ENCODE measurements at places on chromosomes 2 and 18.

GRCh38 chr2:168090366-168091135 is 156.8 kb downstream of the STK39 start:
- DNase-seq = no peak

DNA sequence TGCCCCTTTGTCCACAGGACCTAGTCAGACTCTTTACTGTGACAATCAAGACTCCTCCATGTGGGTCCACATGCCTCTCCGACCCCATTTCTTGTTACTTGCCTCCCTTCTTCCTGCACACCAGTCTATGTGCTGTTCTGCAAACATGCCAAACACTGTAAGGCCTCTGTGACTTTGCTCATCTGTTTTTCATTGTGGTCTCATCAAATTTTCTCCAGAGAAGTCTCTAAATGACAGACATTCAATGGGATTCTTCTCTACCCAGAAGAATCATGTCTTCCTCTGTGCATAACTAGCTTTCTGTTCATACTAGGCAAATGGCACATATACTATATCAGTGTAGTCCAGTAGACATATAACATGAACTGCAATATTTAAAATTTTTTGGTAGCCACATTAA is 43.0 kb upstream of the KCNE4 start:
- no peak for DNase-seq

DNA sequence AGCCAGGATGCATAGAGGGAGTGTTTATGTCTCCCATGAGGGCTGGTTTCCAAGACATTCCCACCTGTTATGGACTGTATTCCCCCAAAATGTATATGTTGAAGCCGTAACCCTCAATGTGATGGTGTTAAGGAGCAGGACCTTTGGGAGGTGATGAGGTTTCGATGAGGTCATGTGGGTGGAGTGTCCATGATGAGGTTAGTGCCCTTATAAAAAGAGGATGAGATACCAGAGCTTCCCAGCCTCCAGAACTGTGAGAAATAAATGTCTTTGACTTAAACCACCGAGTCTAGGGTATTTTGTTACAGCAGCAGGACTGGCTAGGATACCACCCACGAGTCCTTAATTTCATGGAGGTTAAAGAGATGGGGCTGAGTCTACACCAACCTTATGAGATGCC is 22.6 kb upstream of the EPAS1 start:
- DNase-seq = no peak

DNA sequence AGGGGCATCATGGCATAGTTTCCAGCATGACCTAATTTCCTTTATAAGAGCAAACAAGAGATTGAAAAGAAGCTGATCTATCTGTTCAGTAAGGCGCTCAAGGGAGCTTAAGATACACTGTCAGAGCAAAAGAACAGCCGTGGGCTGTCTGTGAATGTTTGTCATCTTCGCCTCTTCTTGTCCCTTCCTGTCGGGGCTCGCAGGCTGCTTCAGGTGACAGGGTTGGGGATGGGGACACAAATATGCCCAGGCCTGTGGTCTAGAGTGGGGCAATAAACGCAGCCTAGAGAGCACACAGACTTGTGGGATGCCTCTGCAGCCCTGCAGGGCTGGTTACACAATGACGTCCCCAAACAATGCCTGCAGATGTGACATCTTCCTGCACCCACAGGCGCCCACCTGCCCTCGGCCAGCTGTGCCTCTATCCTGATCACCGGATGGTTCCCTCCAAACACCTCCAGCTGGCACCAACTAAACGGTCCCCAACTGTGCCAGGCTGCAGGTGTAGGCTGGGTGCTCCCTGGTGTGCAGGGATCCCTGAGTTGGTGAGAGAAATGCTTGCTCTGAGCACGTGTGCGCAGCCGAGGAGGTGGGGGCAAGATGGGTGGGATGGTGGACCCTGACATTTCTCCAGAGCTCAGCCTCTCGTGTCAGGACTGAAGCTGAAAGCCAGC is 72.8 kb downstream of the EDAR start:
- no peak for DNase-seq

DNA sequence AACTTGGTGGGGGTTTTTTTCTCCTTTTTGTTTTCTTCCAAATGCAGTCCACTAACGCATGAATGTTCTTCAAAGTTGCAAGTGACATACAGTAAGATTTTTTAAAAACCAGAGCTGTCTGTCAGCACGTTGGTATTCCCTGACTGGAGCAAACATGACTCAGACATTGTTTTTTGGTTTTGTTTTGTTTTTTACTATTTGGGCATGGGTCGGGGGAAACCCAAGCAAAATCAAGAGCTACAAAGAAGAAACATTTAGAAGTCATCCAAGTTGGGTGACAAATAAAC is 726 bp upstream of the CCDC88A start:
- no peak for DNase-seq

- peak; percentile 82 for DNase-seq
Observed at GRCh38 chr2:231672617-231673347, 35.5 kb upstream of the PTMA start.

DNA sequence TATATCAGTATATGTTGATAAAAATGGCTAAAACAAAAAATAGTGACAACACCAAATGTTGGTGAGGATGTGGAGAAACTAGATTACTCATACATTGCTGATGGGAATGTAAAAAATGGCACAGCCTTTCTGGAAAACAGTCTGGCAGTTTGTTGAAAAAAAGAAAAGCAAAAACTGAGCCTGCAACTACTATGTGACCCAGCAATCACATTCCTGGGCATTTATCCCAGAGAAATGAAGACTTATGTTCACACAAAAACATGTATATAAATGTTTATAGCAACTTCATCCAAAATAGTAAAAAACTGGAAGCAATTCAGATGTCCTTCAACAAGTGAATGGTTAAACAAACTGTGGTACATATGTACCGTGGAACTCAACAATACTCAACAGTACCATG is 7.5 kb upstream of the KDSR start:
- DNase-seq = peak; percentile 10

GRCh38 chr2:48902521-48902920 is 147.0 kb upstream of the LHCGR start:
- no peak for DNase-seq

GRCh38 chr2:206935991-206936842 is 3.1 kb upstream of the CPO start:
- peak; percentile 14 for DNase-seq

- DNase-seq = no peak
Observed at GRCh38 chr2:39120521-39120770, 405 bp downstream of the SOS1 start.

DNA sequence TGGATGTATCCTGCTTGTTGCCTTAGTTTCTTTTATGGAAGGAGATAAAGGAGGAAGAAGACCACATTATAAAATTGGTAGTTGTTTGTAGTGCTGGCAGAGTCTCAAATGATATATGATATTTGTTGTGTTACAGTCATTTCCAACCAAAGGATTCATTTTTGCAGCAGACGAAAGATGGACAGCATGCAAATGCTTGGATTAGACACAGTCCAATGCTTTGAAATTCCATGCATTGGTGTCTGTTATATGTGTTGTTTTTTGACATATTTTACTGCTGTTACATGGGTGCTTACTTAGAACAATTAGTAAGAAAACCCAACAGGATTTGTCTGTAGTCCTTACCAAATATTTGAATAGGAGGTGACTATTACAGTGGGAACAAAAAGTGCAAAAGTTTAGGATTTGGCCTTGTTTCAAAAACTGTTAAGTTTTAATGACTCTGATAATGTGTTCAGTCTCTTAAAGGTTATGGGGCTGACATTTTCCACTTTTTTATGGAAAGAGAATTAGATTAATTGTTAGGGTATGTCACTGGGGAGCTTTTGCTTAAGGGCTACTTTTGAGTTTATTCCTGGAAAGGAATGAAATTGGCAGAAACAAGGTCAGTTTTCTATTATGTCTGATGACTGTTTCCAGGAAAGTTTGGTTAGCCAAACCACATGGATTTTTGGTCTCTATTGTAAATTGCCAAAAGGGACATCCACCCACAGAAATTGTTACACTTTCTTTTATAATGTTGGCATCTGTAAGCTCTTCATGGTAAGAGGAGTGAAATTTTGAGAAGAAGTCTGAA is 229.4 kb upstream of the MMADHC start:
- DNase-seq = no peak

GRCh38 chr2:231925303-231926179 is 655 bp downstream of the NPPC start:
- DNase-seq = peak; percentile 93

GRCh38 chr2:135657806-135658582 is 83.7 kb upstream of the UBXN4 start:
- DNase-seq = no peak

DNA sequence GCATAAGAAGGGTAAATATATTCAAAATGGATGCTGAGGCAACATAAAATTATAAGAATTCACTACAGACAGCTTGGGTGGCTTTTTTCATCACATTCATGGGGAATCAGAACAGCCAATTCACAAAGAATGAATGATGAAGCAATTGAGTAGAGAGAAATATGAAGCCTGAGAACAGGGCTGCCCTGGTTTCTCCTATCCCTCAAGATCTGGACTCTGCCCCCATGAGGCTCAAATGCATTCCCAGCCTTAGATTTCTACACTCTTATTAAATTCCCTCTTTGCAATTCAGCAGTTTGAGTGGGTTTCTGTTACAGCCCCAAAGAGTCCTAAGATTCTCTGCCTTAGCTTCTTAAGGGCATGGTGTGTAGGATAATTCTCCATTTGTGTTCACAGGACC is 172.5 kb downstream of the MAIP1 start:
- DNase-seq = peak; percentile 91

DNA sequence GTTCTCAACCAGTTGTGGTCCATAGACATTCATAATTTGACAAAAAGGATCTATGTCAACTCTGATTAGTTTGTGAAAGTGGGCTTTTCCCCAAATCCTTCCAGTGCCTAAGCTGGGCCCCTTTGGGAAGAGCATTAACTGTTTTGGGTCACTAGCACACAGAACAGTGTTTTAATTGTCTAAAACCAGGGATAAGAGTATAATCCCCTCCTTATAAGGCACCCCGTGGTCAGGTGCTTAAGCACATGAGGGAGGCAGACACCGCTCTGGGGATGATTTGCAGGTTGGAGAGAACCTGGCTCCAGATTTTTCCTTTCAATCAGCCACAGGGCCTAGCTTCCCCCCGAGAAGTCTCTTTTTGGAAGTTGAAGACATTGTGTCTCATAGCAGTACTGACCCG is 53.6 kb upstream of the RFX8 start:
- no peak for DNase-seq

GRCh38 chr18:11808001-11808855 is 43.0 kb upstream of the CHMP1B start:
- peak; percentile 46 for DNase-seq

DNA sequence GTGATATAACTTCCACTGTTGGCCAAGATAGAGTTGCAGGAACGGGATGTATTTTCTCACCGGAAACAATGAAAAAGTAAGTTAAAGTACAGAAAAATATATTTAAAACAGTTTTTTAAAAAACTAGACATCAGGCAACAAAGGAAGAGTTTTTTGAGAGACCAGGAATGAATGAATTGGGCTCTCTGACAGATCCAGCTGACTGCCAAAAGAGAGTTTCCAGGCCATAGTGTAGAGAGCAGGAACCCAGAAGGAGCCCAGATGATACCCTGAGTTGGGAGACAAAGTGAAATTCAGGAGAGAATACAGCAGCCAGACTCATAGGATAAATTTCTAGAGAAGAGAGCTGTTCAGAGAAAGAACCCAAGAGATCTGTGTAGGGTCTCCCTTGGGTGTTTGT is 362.6 kb upstream of the SMIM21 start:
- no peak for DNase-seq

GRCh38 chr2:220123751-220124150 is 496.3 kb downstream of the SLC4A3 start:
- no peak for DNase-seq

- DNase-seq = no peak
Observed at GRCh38 chr2:16049406-16049805, 109.1 kb downstream of the MYCN start.

DNA sequence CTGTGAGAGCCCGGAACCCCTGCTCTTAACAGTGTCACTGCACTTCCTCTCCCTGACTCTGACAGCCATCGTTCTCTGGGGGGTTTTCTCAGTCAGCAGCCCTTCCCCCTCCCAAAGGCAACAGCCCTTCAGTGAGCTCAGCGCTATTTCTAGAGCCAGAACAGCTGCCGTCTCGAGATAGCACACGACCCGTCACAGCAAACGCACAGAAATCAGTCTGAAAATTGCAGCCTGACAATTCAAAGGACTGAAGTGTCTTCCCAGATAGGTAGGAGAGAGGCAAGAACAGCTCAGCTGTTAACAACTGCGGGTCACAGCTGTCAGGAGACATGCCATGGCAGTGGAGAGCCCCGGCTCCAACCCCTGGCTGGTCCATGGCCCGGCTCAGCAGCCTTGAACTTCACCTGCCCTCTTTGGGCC is 45.4 kb downstream of the ST8SIA5 start:
- no peak for DNase-seq

DNA sequence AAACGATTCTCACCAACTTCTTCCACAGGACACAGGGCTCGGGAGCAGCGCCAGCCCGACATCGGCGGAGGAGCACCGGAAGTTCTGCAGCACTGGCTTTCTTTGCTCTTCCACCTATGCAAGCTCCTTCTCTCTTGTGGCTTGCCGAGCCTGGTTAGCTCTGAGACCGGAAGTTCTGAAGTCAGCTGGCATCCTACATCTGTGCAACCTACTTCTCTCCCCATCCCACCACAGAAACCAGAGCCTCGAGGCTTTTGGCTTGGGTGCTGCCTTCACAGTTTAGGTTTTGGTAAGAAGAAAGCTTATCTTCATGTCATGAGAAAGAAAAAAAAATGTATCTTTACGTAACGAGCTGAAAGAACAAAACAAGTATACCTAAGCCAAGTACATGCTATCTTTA is 111.7 kb downstream of the ANKRD44 start:
- no peak for DNase-seq

DNA sequence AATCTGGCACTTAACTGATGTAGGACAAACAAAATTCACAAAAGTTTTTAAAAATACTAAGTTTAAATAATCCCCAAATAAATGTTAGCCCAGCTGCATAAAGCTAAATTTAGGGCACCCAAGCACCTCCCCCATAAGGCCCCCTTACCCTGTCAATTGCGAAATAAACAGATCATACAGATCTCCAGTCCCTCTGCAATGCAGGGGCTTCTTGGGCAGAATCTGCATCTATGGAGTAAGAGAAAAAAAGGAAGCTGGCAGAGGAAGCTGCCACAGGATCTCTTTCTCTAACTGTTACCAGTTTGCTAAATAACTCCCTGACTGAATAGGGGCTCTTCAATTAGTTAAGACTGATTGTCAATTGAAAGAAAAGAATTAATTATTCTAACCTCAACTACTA is 117.7 kb downstream of the MEMO1 start:
- DNase-seq = no peak

DNA sequence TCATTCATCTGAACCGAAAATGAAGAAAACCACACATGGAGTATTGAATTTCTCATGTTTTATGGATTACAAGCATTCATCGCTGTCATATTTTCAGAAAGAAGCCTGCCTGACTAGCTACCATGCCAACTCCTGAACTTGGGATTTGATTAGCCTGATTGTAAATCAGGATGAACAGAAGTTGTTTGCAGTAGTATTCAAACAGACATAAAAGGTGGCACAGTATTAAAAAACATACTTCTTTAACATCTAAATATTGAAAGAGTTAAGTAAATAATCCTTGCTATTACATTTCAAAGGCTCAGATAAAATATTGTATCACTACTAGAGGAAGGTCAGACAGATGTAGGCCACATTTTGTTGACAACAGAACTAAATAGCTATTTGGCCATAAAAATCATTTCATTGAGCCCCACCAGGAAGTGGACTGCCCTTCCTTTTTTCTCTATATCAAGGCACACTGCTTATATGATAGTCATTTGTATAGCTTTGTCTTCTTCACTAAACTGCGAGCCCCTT is 21.6 kb downstream of the SLC38A11 start:
- no peak for DNase-seq

Data from choroid plexus epithelial cell (primary cell).